ENCODE measurements at places on chromosomes 16 and 17.
A peak's percentile ranks its signal among the peaks of the same experiment; 100 is the strongest.

DNA sequence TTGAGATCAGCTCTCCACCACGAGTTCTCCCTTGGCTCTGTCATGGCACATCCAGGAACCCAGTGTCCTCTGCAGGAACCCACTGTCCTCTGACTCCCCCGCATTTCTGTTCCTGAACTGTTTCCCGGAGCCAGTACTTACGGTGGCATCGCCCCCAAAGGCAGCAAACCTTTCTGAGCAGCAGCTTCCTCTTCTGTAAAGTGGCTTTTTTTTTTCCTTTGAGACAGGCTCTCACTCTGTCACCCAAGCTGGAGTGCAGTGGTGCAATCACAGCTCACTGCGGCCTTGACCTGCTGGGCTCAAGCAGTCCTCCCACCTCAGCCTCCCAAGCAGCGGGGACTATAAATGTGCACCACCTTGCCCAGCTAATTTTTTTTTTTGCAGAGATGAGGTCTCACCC is 32.2 kb downstream of the NAGPA start:
- DNase-seq: no peak

- no peak for DNase-seq
These were observed 69.5 kb downstream of the VPS35L start for GRCh38 chr16:19625039-19625438.

DNA sequence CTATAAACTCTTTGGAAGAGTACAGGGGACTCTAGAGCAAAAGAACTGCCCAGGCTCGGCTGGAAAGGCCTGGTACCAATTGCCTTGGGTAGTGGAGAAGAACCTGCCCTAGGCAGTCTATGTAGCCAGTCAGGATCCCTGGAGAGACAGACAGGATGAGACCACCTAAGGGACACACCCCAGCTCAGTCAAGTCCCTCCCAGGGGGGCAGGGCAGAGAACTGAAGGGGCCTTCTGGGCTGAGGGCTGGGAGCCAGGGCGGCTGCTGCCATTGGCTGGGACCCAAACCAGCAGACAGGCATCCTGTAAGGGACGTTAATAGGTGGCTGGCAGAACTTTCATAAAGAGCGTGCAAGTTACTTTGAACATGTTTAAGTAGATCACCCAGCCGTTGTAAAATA is 12.8 kb upstream of the SLC38A8 start:
- DNase-seq: no peak

DNA sequence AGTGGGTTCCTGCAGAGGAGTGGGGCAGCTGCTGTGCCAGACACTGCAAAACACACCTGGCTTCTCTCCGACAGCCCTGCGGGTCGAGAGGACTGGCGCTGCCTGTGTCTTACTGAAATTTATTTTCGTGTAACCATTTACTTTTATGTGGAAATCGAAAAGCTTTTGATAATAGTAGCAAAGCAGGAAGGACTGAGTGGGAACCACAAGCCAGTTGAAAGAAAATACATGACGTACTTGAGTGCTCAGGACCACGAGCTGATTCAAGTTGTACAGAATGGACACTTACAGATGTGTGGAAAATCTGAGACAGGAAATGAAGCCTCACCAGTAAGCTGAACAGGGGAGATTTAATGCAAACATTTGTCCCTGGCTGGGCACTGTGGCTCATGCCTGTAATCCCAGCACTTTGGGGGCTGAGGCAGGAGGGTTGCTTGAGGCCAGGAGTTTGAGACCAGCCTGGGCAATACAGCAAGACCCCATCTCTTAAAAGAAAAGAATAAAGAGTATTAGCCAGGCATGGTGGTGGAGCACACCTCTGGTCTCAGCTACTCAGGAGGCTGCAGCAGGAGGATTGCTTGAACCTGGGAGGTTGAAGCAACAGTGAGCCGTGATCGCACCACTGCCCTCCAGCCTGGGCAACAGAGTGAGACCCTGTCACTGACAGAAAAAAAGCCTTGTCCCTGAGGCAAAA is 11.3 kb upstream of the RPL13 start:
- no peak for DNase-seq

DNA sequence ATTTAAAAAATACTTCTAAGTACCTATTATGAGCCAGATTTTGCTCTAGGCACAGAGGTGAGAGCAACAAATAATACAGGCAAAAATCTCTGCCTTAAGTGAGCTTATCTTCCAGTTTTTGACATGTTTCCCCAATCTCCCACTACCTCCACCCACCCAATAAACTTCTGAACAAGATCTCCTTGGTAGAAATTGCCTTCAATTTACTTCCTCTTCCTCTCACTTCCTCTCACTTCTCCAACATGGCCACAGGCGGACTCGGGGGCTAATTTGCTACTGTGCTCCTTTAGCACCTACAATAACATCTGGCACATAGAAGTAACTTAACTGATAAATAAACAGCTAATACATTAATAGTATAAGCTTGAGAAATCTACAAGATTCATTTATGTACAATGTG is 82.6 kb downstream of the CACNG1 start:
- no peak for DNase-seq

- DNase-seq: peak; percentile 47
These were observed 16.1 kb downstream of the G6PC3 start for GRCh38 chr17:44086364-44087311.

- DNase-seq: no peak
These were observed 155.2 kb upstream of the C17orf78 start for GRCh38 chr17:37220607-37220953.

DNA sequence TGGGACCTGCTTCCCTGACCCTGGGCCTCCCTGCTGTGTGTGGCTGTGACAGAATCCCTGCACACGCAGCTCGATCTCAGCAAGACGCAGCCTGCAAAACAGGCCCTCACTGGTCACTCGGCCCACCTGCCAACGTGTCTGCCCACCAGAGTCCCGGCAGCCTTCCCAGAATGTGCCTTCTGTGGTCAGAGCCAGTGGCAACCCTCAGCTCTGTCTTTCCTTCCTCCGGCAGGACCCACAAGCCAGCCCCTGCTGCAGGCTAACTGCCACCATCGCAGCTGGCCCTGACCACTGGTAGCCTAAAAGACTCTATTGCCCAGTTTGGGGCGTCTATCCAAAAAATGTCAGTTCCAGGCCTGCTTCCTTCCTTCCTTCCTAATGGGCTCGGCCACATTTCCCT is 83.2 kb downstream of the LITAF start:
- DNase-seq: no peak

DNA sequence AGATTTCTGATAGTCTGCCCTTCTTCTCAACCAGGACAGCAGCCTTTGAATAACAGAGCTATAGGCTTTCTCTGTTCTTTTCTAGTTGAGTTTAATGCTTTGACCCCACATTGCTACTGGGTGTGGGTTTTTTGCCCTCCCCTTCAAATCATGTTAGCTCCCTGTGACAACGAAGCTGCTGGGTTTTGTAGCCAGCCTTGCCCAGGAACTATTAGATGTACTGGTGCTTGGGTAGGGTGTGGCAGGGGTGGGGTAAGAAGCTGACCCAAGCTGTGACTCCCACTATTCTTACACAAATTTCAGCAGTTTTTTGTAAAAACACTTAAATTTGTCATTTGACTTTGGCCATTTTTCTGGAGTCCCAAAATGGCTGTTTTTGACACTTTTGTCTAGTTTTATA is 69.7 kb downstream of the NLK start:
- DNase-seq: no peak

Measured in stimulated activated CD4-positive, alpha-beta T cell treated with anti-CD3 and anti-CD28 coated beads, TNF-alpha, amount 100 ng/mL, for 24 hours (primary cell).